ENCODE measurements at places on chromosomes 16 and 17.

DNA sequence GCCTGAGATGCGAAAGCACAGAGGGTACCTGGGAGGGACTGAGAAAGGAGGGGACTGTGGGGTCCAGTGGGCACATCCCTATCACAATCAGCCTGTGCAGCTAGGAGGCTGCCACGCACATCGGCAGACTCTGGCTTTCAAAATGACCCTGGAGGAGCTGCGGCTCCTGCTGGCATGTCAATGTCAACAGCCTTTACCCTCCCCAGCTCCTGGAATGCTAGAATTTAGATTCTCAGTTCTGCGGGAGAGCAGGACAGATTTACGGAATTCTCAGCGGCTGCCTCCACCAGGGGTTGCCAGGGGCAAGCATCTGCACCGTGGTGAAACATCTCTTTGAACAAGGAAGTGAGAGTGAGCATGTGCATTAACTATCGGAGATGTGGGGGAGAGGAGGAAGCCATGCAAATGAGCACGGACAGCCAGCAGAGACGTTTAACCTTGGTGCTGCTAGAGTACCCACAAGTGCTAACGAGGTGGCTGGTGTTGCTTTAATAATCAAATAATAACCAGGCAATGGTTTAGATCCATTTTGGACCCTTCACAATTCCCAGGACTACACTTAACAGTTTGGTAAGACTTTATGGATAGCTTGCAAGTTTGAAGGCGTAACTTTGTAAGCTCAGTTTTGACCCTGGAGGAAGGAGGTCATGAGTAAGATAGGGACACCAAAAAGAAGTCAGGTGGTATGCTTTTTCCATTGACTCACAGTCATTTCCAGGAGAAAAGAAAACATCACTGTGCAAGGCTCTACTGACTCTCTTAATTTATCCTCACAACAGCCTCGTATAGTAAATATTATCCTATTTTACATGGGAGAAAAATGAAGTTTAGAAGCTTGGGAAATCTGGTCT, 54.1 kb downstream of the XYLT1 start:
- DNase-seq: no peak

DNA sequence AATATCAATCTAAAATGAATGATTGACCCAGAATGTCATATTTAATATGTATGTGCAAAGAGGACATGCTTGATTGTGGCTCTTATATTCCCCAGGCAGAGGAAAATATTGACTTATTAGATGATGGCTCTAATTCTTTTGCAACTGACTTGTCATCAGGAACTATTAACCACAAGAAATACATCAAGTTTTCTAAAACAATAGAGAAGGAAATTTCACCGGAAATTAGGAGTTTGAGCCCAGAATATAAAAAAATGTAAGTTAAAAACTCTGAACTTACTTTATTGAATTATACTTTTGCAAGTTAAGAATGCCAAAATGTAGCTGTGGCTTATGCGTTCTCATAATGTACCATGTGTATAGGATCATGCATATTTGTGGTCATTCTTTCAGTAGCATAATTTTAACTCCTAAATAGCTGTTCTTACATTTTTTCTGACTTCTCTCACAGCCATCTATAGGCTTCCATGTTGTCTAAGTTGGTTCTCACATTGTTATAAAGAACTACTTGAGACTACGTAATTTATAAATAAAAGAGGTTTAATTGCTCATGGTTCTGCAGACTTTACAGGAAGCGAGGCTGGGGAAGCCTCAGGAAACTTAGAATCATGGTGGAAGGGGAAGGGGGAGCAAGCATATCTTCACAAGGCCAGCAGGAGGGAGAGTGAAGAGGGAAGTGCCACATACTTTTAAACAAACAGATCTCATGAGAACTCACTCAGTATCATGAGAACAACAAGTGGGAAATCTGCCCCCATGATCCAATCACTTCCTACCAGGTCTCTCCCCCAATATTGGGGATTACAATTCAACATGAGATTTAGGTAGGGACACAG, 11.6 kb downstream of the EFCAB13 start:
- no peak for DNase-seq

GRCh38 chr16:73457851-73458250, 409.9 kb upstream of the ZFHX3 start:
- no peak for DNase-seq

- DNase-seq: no peak
Measured at GRCh38 chr17:48542698-48543106, 2.2 kb downstream of the HOXB2 start.

GRCh38 chr16:55710466-55710865, 54.7 kb downstream of the SLC6A2 start:
- DNase-seq: no peak

- DNase-seq: no peak
Measured at GRCh38 chr17:75313941-75314551, 24.8 kb upstream of the SLC25A19 start.

DNA sequence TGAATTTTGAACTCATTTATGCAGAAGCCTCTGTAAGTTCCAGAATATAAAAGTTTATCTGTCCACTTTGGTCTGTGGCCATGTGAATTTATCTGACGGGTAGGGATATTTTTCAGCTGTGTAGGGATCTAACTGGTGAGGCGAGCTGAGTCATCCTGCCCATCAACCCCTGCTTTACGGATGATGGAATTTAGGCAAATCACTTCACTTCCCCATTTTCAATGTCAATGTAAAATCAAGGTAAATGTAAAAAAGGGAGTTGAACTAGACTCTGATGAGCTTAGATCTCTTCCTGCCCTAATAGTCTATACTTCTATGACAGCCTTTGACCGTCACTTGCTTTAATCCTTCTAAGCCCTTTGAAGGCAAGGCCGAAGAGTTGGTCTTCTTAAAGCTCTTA, 2.6 kb downstream of the SLC16A6 start:
- no peak for DNase-seq

DNA sequence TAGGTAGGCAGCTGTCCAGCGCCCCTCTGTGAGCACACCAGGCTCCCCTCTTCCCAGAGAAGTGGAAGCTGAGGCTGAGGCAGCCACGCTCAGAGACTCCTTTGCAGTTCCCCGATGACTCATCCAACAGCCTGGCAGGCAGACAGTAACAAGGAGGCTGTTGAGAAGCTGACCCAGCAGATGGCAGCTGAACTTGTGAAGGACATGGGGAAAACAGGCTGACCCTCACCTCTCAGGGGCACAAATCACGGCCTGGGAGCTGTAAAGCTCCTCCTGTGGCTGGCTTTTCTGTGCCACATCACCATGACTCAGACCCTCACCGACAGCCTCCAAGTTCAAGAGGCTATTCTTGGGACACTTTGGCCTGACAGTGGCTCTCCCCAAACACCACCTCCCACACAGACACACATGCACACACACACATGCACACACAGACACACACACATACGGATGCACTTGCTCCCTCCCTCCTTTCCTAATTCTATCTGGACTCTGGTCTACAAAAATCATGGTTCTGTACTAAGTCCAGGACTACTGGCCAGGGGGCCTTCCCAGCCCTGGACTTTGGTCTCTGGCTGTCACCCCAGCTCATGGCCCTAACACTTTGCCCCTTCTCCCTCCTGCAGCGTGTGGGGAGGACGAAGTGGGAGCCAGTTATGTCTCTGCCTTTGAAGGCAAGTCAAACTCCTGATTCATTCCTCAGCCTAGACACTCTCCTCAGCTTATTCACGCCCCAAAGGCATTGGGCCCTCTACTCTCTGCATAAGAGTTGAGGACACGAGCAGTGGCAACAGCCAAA, 23.2 kb downstream of the MAP3K14 start:
- no peak for DNase-seq

DNA sequence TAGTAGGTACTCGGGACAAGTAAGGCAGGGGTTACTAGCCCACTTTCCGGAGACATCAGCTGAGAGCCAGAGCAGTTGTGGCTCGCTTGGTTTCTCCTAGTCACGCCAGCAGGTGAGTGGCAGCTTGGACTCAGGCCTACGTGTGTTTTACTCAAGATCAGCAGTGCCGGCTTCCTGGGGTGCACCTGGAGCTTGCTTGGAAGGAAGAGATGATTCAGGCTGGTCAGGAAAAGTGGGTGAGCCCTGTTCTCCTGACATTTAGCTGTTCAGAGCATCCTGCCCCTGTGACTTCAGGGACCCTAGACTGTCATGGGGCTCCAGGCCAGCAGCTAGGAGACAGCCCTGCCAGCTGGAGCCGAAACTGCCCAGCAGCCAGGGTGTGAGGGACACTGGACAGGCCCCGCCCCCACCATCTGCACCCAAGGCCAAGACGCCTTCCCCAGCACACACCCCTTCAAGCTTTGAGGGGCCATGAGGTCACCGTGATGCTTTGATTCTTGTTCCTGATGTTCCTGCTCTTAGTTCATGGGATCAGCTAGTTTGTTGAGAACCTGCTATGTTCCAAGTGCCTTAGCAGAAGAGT, 238.0 kb upstream of the CIBAR2 start:
- no peak for DNase-seq

DNA sequence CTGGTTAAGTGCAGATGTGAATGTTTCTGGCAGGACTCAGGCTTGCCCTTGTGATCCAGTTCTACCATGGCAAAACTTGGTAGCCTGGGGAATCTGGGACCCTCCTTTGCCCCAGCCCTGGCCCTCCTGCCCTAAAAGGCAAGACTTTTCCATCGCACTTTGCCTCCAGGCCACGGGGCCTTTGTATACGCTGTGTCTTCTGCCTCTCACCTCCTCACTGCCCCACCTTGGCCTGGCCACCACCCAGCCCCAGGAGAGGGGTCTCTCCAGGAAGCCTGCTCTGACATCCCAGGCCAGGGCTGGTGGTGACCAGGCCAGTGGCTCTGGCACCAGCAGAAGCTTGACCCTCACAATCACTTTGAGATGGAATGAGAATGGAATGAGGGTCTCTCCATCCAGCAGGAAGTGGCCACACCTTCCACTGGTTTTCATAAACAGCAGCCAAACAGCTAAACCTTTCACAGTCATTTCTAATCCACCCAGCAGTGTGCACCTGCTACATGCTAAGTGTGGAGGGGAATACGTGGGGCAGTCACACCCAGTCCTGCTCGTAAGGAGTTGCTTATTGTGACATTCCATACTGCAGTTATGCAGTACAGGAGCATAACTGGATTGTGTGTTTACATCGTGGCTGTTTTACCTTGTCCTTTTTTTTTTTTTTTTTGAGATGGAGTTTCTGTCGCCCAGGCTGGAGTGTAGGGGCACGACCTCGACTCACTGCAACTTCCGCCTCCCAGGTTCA, 1.6 kb upstream of the MRPL38 start:
- no peak for DNase-seq

DNA sequence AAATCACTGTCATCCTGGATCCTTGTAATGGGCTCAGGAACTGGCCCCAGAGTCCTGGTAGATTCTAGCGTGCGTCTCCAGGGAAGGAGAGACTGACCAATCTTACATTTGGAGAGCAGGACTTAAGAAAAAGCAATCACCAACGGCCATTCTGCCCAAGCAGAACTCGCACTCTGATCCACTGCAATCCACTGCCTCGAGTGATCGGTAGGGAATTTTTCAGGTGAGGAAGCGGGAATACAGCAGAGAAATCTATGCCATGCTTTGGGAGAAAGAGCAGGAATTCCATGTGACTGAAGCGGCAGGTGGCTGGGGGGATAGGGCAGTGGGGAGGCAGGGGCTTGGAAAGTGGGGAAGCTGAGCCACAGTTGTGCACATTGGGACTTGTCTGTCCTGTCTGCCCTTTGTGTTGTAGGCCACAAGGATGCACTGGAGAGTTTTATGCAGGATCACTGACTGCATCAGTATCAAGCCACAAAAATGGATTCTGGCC, 143.9 kb upstream of the HS3ST2 start:
- no peak for DNase-seq

GRCh38 chr17:4465786-4466185, 32.0 kb downstream of the SPNS3 start:
- DNase-seq: no peak

DNA sequence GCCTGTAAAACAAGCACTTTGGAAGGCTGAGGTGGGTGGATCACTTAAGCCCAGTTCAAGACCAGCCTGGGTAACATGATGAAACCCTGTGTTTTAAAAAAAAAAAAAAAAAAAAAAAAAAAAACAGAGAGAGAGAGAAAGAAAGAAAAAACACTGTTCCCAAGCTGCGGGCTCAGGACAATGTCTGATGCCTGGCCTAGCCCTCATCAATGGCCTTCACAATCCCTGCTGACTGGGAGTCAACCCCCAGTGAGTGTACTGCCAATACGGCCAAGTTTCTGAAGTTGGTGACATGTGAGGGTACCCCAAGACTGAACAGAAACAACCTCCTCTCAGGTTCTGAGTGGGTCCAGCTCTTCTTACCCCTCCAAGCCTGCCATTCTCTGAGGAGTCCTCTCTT, 116.5 kb downstream of the ZNF778 start:
- DNase-seq: no peak

GRCh38 chr16:27499659-27500055, 50.1 kb downstream of the GTF3C1 start:
- DNase-seq: no peak

GRCh38 chr17:60435244-60436167, 13.2 kb downstream of the CHCT1 start:
- peak; percentile 83 for DNase-seq

DNA sequence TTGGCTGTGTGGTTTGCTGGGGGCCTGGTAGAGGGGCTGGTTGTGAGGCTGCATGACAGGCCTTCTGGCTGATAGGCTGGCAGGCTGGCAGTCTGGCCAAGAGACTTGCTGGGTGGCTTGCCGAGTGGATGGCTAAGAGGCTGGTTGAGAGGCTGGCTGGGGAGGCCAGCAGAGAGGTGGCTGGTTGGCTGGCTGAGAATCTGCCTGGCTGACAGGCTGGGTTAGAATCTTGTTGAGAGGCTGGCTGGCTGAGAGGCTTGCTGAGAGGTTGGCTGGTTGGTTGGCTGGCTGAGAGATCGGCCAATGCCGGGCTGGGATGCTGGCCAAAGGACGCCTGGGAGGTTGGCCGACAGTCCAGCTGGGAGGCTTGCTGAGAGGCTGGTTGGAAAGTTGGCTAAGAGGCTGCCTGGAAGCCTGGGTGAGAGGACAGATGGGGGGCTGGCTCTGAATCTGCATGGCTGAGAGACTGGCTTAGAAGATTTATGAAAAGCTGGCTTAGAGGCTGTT, 35.9 kb upstream of the ACSM2B start:
- no peak for DNase-seq

GRCh38 chr17:8746501-8747236, 2.0 kb upstream of the CCDC42 start:
- no peak for DNase-seq

DNA sequence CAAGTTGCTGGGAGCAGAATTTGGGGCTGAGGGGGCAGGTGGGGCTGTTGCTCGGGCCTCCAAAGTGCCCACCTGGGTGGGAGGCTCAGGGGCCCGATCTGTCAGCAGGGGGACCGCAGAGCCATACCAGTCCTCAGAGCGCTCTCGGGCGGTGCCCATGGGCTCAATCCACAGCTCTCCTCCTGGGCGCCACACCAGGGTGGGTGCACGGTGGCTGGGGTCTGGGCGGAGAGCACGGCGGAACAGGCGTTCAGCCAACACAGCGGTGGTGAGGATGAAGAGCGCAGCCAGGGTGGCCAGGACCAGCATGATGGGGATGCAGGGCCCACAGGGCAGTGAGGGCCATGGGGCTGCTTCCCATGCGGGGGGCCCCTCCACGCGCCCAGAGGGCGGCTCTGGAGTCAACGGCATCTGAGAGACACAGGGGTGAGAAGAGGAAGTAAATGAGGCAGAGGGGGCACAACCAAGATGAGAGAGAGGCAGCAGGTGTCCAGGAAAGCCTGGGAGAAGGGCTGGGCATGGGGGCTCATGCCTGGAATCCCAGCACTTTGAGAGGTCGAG, 1.2 kb downstream of the C16orf54 start:
- no peak for DNase-seq

- DNase-seq: no peak
Measured at GRCh38 chr16:74748616-74749026, 26.0 kb downstream of the FA2H start.

GRCh38 chr16:8696880-8697279, 22.5 kb downstream of the ABAT start:
- DNase-seq: no peak

GRCh38 chr16:57471852-57472664, 9.6 kb downstream of the POLR2C start:
- no peak for DNase-seq

GRCh38 chr16:57944970-57945739, 25.8 kb downstream of the CNGB1 start:
- no peak for DNase-seq

Data from hematopoietic multipotent progenitor cell treated with erythropoietin and hydrocortisone succinate and interleukin-3 and kit ligand, for 15 days (in vitro differentiated cells).